Tibial nerve (tissue), 4 donors: ENCODE measurements at places on chromosomes 4 and X.

- H3K27me3 ChIP-seq, result no peaks in the 10 kb centered on the region
- H3K27ac ChIP-seq, result no peak overlapping the region
- no peak overlapping the region for H3K4me3 ChIP-seq
- no peaks in the 10 kb centered on the region for H3K4me1 ChIP-seq
Measured at GRCh38 chr4:4427121-4427870, 40.4 kb downstream of the NSG1 start.

GRCh38 chr4:2243681-2244380, 1.9 kb upstream of the HAUS3 start:
- peaks cover 72% of the 10 kb centered on the region for H3K4me1 ChIP-seq
- H3K4me3 ChIP-seq, result no peak overlapping the region
- H3K36me3 ChIP-seq, result peaks cover 22% of the 10 kb centered on the region
- H3K27me3 ChIP-seq, result no peaks in the 10 kb centered on the region

- no peak overlapping the region for H3K4me3 ChIP-seq
- H3K4me1 ChIP-seq, result peaks cover 60% of the 10 kb centered on the region
- H3K27me3 ChIP-seq, result no peaks in the 10 kb centered on the region
- no peaks in the 10 kb centered on the region for H3K36me3 ChIP-seq
- DNase-seq, result no peak
Measured at GRCh38 chr4:143402776-143403552, 66.3 kb downstream of the GAB1 start.

DNA sequence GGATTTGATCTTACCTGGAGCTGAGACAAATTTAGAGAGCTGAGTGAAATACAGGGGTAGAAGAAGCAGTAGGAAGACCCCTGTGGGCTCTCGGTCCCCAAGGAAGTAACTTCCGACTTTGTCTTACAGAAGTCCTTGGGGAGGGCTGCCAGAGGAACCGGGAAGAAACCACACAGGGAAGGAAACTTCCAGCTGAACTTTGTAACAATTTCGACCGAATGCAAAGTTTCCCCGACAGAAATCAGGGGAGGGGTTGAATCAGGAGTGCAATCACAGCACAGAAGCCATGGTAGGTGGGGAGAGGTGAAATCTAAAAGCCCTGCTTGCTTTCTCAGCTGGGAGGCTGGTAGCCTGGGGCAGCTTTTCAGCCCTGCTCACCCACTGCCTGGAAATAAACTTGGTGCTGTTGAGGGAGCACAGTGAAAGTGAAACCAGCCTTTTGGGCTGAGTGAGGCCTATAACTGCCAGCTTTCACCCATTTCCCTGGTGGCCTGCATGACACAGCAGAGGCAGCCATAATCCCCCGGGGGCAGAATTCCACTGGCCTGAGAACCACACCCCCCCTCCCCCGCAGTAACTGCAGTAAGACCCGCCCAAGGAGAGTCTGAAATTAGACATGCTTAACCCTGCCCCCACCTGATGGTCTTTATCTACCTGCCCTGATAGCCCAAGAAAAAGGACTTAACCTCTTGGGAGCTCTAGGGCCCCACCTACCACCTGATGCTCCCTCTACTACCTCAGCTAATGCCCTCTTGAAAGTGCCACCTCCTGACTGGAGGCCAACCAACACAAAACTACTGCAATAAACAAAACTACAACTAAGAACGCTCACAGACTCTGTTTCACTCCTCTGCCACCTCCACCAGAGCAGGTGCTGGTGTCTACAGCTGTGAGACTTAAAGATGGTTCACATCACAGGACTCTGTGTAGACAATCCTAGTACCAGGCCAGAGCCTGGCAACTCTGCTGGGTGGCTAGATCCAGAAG, 248.2 kb downstream of the PARM1 start:
- no peak for DNase-seq
- peak overlapping the region; percentile 23 for H3K27ac ChIP-seq
- no peaks in the 10 kb centered on the region for H3K36me3 ChIP-seq
- H3K27me3 ChIP-seq, result no peaks in the 10 kb centered on the region
- no peaks in the 10 kb centered on the region for H3K4me1 ChIP-seq
- no peak overlapping the region for H3K4me3 ChIP-seq

- peak; percentile 9 for DNase-seq
- no peak overlapping the region for H3K4me3 ChIP-seq
- no peaks in the 10 kb centered on the region for H3K36me3 ChIP-seq
- H3K27ac ChIP-seq, result no peak overlapping the region
- no peaks in the 10 kb centered on the region for H3K27me3 ChIP-seq
Measured at GRCh38 chrX:110108381-110108821, 105.5 kb downstream of the TMEM164 start.

GRCh38 chrX:13091111-13091765, 46.8 kb upstream of the FAM9C start:
- H3K27ac ChIP-seq, result no peak overlapping the region
- H3K4me3 ChIP-seq, result no peak overlapping the region
- H3K36me3 ChIP-seq, result no peaks in the 10 kb centered on the region

- H3K4me1 ChIP-seq, result no peaks in the 10 kb centered on the region
- no peaks in the 10 kb centered on the region for H3K27me3 ChIP-seq
- no peak overlapping the region for H3K27ac ChIP-seq
- DNase-seq, result no peak
Measured at GRCh38 chr4:83382850-83383249, 48.2 kb upstream of the HPSE start.

- no peaks in the 10 kb centered on the region for H3K27me3 ChIP-seq
- no peak for DNase-seq
- H3K4me3 ChIP-seq, result no peak overlapping the region
- no peaks in the 10 kb centered on the region for H3K36me3 ChIP-seq
- peaks cover 7% of the 10 kb centered on the region for H3K4me1 ChIP-seq
Measured at GRCh38 chr4:76691807-76692582, 205.9 kb downstream of the SOWAHB start.

- no peak overlapping the region for H3K4me3 ChIP-seq
- no peak overlapping the region for H3K27ac ChIP-seq
- H3K36me3 ChIP-seq, result no peaks in the 10 kb centered on the region
- no peaks in the 10 kb centered on the region for H3K4me1 ChIP-seq
Measured at GRCh38 chrX:29662101-29662500, 553.3 kb upstream of the MAGEB2 start.

- no peak for DNase-seq
- no peak overlapping the region for H3K27ac ChIP-seq
- H3K4me3 ChIP-seq, result no peak overlapping the region
- peaks cover 61% of the 10 kb centered on the region for H3K36me3 ChIP-seq
Measured at GRCh38 chrX:49029876-49030275, 13.3 kb downstream of the TFE3 start.

- no peaks in the 10 kb centered on the region for H3K4me1 ChIP-seq
- no peak overlapping the region for H3K27ac ChIP-seq
- no peaks in the 10 kb centered on the region for H3K36me3 ChIP-seq
- H3K27me3 ChIP-seq, result no peaks in the 10 kb centered on the region
Measured at GRCh38 chrX:11424903-11425674, 131.9 kb downstream of the AMELX start.

DNA sequence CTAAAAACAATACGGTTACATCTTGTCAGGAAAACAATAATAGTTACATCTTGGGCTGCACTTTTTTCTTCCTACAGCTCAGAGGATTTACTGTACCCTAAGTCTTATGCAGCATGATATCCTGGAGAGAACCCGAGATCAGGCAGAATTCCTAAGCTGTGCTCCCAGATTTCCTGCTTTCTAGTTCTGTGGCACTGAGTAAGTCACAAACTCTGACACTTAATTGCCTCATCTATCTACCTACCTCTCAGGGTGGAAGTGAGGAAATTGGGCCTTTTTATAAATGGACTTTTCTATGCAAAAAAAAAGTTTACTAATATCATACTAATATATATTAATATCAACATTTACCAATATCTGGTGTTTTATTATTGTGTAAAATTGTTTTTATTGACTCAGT, 438.5 kb downstream of the INPP4B start:
- no peak overlapping the region for H3K4me3 ChIP-seq
- peaks cover 5% of the 10 kb centered on the region for H3K4me1 ChIP-seq
- no peaks in the 10 kb centered on the region for H3K36me3 ChIP-seq
- no peaks in the 10 kb centered on the region for H3K27me3 ChIP-seq
- no peak overlapping the region for H3K27ac ChIP-seq
